Foreskin keratinocyte (primary cell): ENCODE measurements at places on chromosomes 11 and 22.

GRCh38 chr11:114449845-114450244 lies 10.6 kb downstream of the REXO2 start:
- no peak for DNase-seq

DNA sequence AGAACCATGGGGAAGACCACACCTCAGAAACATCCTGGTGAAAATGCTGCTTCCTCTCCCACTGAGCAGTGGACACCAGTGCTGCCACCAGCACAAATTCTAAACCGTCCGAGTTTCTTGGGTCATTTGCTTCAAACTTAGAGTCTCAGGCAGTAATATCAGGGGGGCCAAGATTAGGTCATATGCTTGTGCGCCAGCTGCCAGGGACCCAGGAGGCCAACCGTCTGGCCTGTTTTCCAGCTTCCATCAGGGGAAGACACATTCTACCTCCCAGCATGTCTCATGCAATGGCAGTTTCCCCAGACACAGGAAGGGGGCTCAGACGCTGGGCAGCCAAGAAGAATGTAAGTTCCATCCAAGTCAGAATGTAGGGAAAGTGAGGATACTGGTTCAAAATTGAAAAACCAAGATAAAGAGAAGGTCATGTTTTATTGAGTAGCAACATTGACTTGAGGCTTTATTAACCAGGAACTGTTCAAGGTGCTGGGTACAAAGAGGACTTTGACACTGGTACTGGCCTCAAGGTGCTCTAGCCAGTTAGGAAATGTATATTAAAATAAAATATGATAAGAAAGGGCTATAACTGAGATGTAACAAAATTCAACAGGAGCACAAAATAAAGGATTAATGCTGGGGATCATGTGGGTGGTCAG lies 59.7 kb upstream of the EED start:
- DNase-seq = no peak

- DNase-seq = no peak
Observed at GRCh38 chr11:123505546-123506299, 75.7 kb downstream of the GRAMD1B start.

GRCh38 chr11:115279813-115280761 lies 224.1 kb downstream of the CADM1 start:
- DNase-seq = no peak

DNA sequence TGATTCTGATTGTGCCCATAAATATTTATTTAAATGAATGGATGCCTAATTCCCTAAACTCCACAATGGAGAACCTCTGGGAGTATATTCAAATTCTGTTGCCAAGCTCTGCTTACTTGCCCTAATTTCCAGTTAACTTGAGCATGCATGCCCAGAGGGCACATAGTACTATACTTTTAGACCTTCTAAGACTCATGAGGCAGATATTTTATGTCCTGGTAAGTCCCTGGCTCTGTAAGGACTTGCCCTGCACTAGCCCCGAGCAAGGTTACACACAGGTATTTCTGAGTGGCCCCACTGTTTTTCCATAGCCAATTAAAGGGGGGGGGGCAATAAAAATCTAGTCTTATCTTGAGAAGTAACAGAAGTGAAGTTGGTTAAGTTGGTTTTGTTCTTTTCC lies 21.1 kb upstream of the CAPRIN1 start:
- DNase-seq = peak; percentile 94

DNA sequence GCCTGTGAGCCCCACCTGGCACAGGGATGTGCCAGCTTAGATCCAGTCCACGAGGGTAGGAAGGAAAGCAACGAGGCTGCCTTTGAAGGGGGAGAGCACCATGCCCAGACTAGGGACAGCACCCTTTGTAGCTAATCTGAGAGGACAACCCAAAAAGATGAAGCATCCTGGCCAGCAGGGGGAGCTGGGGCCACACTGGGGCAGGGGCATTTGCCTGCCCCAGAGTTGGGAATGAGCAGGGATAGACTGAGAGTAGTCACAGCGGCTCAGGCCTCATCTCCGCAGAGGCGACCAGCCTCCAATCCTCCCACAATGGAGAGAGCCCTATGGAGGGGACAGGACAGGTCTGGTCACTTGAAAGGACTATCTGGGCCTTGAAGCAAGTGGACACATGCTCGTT lies 16.4 kb downstream of the LMO1 start:
- no peak for DNase-seq

GRCh38 chr11:122754553-122755322 lies 83.6 kb upstream of the CRTAM start:
- DNase-seq = no peak
